Naive B cell (primary cell): ENCODE measurements at places on chromosomes 11 and 22.

GRCh38 chr11:6498121-6498520, 1.0 kb downstream of the DNHD1 start:
- no peak for DNase-seq

DNA sequence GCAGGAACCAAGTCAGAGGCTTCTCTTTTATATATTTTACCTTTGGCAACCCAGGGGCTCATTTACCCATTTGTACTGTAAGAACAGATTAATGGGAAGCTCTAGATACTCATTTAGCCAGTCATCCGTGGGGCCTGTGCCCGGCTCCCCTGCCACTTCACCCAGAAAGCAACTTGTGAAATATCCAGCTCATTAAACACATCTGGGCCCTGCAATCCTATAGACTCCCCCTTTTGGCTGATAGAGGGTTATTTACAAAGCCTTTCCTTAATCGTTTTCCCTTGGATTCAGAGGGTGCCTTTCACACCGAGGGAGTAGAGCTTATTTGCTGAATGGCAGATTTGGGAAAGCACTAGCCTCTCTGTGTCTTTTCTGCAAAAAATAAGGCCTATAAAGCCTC, 118.7 kb upstream of the SORL1-AS1 start:
- no peak for DNase-seq

- no peak for DNase-seq
Measured at GRCh38 chr22:28027453-28028448, 108.7 kb upstream of the PITPNB start.

DNA sequence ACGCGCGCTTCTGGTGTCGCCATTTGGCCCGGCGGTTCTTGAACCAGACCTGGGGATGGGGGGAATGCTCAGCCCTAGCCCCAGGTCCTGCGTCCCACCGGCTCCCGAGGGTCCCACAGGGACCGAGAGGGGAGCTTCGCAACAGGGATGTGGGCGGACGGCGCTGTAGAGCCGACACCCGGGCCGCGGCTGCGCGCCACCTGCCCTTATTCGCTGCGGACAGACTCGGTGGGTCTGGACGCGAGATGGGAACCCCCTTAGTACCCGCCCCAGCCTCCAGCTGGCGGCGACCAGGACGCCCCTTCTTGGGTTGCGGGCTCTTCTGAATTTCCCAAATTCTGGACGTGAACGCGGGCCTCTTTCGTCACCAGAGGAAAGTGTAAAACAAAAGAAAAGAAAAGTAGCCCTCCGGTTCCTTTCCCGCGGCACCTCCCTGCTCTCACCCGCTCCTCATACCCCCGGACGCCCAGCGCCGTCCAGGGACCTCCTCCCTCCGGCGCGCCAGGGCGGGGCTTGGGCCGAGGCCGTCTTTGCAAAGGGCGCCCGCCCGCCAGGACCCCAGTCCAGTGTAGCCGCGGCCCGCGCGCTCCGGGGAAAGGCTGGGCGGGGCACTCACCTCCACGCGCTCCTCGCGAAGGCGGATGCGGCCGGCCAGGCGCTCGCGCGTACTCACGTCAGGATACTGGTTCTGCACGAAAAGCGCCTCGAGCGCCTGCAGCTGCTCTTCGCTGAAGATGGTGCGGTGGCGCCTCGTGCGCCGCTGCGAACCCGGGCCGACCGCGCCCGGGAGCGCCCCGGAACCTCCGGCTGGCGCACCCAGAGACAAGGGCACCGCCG, 827 bp downstream of the GSC2 start:
- peak; percentile 46 for DNase-seq

DNA sequence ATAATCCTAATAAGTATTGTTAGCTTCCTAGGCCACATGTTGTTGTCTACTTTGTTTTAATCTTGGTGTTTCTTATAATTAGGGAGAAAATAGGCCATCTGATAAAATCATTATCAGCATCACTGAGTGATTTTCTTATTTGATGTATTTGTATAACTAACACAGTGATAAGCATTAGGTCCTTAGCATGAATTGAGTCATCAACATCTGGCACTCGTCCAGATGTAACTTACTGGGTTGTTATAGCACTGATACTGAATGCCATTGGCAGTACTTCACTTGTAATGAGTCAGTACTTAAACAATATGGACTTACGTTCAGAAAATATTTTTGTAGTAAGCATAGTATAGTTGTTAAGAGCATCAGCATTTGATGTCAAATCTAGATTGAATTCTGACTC, 16.2 kb downstream of the API5 start:
- no peak for DNase-seq
